ENCODE measurements at places on chromosomes 4 and X.

DNA sequence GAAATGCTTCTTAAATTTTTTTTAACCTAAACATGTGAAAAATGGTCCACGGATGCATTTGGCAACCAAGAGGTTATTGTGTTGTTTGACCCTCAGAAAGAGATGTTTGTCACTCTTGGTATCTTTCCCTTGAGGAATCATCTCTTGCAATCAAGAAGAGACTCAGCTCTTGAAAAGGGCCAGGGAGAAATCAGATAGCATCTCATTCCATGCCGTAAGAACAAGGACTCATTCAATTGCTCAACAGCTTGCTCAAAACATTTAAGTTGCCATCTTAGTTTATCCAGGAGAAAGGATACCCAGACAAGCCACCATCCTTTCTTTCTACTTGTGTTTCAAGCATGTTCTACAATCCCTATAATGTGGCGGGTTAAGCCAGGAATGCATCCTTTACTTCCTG, 209.5 kb upstream of the LNX1 start:
- no peak for DNase-seq

- DNase-seq = no peak
Observed at GRCh38 chr4:23857367-23857959, 32.4 kb downstream of the PPARGC1A start.

GRCh38 chr4:38857354-38858096, 908 bp upstream of the TLR6 start:
- DNase-seq = peak; percentile 38

DNA sequence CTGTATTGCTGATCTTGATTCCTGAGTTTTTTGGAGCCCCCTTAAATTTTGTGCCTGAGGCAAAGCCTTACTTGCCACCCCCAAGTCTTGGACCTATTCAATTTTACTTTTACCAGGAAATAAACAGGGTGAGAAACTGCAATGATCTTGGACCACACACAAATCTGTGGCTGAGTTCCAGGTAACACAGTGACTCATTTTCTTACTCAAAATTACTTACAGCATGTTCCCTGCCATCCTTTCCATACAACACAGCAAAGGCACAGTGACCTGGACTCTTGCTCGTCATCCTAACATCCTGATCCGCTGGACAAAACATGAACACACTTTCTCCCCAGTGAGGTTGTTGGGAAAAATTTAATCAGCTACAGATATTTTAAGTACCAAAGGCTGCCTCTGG, 60.7 kb upstream of the S100G start:
- DNase-seq = no peak

DNA sequence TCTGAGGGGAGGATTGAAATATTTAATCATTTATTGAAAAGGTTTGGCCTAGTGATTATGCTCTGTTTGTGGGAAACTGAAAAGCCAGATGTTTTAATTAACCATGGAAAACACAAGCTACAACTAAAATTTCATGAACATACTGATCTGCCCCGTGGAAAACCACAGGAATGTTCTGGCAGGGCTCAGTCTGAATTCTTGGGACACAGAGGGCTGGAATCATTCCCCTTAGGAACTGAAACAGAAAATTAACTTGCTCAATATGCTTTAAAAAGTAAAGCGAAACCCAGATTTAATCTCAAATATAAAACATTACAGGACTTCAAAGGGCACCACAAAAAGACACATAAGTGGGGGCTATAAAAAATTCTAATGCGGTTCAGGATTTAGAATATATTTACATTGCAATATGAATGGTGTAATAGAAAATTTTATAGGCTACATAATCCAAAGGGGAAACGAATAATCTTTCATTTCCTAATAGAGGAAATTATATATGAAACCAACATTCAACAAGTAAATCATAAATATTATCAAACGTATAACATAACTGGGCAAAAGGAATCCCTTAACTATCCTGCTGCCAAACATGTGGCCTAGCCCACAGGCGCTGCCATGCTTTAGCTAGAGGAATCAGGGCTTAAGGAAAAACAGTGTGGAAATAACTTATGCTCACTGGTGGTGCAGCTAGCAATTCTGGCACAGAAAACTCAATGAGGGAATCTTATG, 70.9 kb downstream of the APBB2 start:
- no peak for DNase-seq

GRCh38 chr4:150082241-150082640, 4.0 kb downstream of the DCLK2 start:
- no peak for DNase-seq

DNA sequence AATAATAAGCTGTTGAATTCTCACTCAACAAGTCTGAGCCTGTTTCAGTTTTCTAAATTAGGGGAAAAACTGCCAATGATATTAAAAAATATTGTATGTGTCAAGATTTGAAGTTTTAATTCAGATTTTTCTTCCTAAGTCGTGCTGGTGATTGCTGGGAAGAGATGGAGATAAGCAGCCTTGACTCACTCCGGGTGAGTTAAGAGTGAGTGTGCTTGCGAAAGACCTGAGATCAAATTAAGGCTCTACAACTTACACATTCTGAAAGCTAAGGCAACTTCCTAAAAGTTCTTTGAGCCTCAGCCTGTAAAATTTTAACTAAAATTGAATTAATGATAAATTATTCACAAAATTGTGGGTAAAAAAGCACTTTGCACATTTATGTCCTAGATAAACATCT, 1441.2 kb downstream of the PCDH7 start:
- no peak for DNase-seq

GRCh38 chr4:109675181-109675580, 28.1 kb downstream of the CASP6 start:
- DNase-seq = no peak

DNA sequence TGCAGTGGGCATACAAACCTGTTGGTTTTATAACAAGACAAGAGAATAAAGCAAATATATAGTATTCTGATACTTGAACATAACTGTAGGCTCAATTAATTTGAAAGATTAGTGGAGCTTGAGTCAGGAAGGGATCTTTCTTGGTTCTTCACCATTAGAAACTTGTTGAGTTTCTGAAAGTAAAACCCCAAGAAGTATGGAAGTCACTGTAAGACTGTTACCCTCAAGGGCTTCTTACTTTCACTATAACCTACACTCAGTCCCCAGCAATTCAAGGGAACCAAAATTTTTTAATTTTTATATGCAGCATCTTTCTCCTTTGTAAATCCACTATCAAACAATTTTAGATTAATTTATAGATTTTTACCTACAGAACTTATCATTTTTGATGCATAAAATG, 2019.2 kb upstream of the ADGRL3 start:
- no peak for DNase-seq

GRCh38 chr4:168028568-168028967, 63.8 kb upstream of the ANXA10 start:
- no peak for DNase-seq

DNA sequence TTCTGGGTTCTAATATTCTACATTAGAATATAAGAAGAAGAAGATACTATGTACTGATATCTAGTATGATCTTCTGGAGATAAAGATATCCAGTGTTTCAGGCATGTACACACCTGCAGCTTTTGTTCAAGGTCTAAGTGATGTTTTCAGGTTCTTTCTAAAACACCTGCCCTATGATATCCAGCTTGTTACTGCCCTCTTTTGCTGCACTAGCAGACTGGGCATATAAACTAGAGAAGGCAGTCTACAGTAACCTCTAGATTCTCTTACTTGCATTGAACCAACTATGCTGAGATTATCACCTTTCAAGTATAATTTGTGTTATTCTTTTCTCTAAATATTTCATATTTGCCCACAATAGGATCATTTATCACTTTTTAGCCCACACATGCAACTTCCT, 1.9 kb upstream of the FRYL start:
- no peak for DNase-seq

DNA sequence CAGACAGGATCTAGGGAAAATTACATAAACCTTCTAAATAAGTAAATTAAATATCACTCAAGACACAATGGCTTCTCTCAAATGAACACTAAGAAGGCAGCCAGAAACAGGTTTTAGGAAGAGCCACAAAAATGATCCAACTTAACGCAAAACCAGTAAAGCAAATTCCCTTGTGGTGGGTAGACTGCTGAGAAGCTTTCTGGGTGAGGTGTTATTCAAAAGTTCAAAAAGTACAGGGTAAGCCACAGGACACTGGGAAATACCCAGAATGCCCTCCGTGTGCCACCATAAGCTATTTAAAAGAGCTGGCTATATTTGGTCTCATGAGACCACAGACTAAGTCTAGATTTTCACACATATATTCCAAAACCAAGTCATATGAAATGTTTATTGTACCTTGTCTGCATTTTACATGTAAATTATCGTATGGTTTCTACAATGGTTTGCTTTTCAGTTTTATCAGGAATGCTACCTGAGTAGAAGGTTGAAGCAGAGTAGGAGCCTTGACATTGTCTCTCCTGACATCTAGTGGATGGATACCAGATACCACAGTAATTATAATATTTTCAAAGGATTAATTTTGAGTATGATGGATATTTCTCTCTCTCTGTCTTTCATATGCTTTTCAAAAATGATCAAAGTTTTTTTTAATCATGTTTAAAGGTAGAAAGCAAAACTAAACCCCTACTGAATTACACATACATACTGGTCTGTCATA, 109.3 kb upstream of the KLHL13 start:
- no peak for DNase-seq

- DNase-seq = no peak
Observed at GRCh38 chr4:35965300-35965699, 279.0 kb downstream of the ARAP2 start.

GRCh38 chrX:133185119-133185518, 33.0 kb downstream of the TFDP3 start:
- DNase-seq = no peak

GRCh38 chr4:169137558-169137920, 127.5 kb upstream of the CBR4 start:
- no peak for DNase-seq

GRCh38 chr4:3414421-3415279, 27.1 kb upstream of the HGFAC start:
- no peak for DNase-seq

DNA sequence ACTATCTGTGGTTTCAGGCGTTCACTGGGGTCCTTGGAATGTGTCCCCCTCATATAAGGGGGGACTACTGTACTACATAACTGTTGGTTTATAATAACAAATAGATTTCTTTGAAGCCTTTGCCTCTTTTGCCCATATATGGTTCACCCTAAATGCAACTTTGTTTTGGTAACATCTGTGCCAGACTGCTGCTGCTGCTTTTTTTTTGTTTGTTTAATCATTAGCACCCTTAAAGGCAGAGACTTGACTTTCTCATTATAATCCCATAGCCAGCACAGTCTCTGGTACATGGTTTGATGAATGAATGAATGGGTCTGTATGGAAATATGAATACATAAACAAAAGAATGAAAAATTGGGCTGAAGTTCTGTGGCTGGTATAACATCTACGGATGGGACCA, 80.2 kb upstream of the LHFPL1 start:
- no peak for DNase-seq

- DNase-seq = no peak
Observed at GRCh38 chr4:94582517-94582916, 130.8 kb downstream of the PDLIM5 start.

DNA sequence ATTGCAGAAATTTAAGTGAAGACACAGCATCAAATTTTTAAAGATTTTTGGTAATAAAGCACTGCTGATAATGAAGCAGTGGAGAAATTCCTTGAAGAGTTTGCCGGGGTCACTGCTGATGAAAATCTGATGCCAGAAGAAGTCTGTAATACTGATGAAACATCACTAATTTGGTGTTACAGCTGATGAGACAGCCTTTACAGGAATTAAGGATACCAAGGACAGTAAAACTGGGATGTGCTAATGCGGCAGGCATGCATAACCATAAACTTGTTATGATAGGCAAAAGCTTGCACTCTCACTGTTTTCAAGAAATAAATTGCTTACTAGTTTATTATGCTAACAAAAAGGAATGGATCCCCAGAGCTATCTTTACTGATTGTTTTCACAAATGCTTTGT, 52.9 kb upstream of the VEGFC start:
- DNase-seq = no peak

DNA sequence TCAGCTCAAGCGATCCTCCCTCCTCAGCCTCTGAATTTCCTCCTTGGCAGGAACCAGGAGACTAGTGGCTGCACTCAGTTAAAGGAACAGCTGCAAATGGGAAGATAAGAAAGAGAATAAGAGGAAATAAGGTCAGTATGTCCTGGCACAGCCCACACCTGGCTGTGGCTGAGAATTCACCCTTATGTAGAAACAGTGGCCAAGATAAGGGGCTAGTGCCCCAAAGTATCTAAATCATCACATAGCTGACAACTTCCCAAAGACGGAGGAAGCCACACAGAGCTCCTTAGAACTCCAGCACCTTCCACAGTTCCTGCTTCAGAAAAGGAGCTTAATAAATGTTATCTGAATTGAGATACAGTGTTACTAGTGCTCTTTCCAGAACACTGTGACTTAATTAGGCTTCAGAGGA, 2.3 kb upstream of the CHIC2 start:
- DNase-seq = no peak
